ENCODE measurements at places on chromosomes 3 and 15.

- DNase-seq: no peak
These were observed 389.3 kb downstream of the TBL1XR1 start for GRCh38 chr3:176807938-176808337.

DNA sequence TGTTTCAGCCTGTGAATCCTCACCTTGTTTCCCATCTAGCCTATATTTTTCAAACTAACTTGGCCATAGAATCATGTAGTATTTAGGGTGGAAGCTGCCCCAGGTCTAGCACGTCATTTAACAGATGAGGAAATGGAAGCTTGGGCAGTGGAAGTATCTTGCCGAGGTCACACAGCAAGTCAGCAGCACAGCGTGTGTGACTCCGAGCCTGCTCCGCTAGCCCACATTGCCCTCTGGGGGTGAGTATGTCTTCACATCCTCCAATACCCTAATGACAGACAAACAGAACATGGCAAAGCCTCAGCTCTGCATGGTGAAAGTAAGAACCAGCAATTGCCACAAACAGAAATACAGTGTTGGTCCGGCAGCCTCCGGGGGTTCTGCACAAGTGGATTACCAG is 2.2 kb upstream of the CCR5 start:
- DNase-seq: peak; percentile 92

- no peak for DNase-seq
These were observed 22.3 kb downstream of the NR2F2 start for GRCh38 chr15:96352604-96353405.

- DNase-seq: no peak
These were observed 48.5 kb downstream of the RLBP1 start for GRCh38 chr15:89172921-89173320.

DNA sequence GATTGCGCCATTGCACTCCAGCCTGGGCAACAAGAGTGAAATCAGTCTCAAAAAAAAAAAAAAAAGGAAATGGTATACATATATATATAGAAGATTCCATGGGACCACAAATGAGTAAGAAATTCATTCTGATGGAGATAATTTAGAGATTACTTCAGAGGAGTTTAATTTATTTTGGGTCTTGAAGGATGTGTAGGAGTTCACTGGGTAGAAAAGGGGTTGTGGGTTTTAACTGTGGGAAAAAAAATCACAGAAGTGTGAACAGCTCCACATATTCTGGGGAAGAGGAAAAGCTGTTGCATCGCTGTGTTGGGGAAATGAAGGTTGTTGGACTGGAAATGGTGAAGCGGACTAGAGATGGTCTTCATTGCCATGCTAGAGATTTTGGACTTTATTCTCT is 4.1 kb upstream of the ICE2 start:
- no peak for DNase-seq

- DNase-seq: no peak
These were observed 503.4 kb upstream of the MDFIC2 start for GRCh38 chr3:70815817-70816216.

GRCh38 chr3:160400030-160400701 is 716 bp downstream of the SMC4 start:
- DNase-seq: peak; percentile 57

DNA sequence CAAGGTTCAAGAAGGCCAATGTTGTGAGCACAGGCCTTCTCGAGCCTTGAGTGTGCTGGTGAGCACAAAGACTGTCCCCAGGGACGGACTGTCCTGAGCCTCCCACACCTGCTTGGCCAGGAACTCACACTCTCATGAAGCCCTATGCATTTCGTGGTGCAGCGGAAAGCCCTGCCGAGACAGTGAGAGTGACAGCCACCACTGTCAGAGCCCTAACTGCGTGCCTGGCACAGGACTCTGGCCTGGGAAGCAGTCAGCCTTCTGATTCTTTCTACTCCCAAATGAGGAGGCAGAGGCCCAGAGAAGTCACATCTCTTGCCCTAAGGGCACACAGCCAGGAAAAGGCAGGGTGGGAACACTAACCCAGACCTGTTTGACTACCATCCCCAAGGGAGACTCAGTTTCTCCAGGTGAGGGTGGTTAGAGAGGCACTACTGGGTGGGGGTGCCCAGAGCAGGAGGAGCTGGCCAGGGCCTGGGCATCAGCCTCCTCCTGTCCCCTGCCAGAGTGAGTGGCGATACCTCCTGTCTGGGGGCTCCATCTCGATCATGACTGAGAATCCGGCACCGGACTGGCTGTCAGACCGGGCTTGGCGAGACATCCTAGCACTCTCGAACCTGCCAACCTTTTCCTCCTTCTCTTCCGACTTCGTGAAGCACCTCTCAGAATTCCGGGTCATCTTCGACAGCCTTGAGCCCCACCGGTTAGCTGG is 50.8 kb downstream of the SEMA3G start:
- DNase-seq: no peak

DNA sequence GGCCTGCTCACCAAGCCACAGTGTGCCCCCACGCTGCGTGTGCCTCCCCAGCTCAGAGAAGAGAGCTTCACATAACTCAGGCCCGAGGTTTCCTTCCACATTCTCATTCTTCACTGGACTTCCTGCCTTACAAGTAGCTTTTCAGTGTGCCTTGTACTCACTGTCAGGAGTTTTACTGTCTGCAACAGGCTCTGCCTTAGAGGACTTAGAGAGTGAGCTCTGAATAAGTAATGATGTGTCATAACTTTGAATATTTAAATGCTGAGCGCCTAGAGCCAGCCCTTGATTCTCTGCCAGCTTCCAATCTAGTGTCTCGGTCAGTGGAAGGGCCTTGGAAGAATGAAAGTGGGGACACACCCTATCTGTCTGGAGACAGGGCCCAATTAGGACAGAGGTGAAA is 41.8 kb downstream of the ITGB5 start:
- no peak for DNase-seq

DNA sequence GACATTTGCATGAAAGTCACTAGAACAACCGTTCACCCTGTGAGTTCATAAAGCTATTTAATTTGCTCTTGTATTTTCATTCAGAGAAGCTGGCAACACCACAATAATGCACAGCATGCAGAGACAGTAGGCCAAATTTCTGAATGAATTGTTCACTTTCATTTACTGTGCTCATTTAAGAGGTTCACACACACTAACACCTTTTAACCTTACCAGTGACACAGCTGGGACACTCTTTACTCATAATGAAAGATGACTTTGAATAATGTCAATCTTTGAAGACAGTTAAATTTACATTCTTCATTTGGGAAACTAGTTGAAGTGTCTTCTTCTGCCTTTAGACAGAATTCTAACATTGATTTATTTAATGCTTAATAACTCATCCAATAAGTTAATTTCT is 95.7 kb downstream of the ROBO1 start:
- DNase-seq: no peak

DNA sequence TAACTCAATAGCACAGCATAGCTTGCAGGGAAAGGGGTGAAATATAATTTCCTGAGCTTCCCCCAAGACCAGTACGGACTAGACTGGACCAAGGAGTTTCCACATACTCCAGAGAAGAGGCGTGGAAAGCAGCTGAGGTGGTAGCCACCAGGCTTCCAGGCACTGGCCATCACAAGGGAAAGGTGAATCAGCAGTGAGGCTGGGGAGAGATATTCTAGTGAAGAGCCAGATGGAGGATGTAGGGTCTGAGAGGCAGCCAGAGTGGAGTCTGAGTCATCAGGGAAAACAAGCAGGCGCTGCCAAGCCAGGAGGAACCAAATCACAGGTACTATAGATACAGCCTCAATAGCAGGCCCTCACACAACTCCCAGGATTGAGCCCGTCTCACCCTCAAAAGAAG is 9.6 kb upstream of the RASA2 start:
- DNase-seq: no peak

DNA sequence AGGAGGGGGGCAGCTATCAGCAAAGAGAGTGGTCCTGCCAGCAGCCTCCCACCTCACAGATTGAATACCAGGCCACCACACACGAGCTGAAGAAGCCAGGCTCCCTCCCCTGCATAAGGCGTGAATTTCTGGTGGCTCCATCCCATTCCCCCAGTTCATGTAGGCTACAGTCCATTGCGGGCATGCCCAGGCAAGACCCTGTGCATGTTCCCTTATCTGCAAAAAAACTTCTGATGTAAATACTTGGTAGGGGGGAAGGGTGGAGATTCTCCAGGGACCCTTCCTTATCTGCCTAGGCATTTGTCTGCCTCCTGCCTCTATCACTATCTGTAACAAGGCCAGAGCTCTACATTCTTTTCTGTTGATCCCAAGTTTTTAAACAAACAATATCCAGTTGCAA is 27.6 kb upstream of the UBP1 start:
- DNase-seq: peak; percentile 45

DNA sequence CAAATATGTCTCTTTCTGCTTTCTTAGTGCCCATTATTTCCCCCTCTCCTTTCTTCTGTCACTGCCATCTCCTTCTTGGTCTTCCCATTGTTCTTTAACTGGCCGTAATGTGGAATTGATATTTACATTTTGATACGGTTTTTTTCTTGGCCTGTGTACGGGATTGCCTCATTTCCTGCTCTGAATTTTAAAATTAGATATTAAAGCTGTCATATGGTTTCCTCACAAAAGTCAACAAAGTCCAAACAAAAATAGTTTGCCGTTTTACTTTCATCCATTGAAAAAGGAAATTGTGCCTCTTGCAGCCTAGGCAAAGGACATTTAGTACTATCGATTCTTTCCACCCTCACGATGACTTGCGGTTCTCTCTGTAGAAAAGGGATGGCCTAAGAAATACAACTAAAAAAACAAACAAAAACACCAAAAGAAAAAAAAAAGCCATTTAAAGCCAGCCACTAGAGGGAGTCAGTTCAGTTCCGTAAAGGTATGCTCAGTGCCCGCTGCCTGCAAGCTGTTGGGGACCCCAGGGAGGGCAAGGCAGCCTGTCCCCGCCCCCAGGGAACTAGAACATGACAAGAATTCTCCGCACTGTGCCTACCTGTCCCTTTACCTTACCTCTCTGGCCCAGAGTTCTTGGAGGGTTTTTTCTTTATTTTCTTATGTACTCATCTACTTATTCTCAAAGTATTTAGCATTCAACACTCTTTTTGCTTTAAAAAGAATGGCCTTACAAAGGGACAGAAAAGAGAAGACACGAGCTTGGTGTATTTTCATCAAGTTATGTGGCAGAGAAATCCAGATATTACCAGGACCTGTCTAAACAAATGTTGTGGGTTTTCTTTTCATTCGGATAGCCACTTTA is 30.0 kb upstream of the NR2E3 start:
- peak; percentile 78 for DNase-seq

DNA sequence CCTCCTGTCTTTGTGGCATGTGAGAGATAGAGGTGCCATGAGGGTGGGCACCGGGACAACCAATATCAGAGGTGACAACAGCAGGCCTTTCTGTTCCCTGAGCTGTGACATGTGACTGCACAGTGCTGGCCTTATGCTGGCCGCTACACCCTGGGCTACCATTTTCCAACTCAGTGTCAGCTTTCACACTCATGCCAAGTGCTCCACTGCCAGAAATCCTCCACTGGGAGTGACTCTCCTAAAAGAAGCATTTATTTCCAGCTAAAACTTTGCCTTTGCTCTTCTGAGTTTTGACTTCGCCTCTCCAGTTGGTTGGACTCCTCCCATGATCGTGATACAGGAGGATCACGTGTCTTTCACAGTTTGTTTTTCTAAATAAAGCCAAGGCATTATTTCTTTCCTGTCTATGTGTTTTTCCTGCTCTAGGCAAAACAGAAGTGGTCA is 31.4 kb downstream of the CA12 start:
- no peak for DNase-seq

DNA sequence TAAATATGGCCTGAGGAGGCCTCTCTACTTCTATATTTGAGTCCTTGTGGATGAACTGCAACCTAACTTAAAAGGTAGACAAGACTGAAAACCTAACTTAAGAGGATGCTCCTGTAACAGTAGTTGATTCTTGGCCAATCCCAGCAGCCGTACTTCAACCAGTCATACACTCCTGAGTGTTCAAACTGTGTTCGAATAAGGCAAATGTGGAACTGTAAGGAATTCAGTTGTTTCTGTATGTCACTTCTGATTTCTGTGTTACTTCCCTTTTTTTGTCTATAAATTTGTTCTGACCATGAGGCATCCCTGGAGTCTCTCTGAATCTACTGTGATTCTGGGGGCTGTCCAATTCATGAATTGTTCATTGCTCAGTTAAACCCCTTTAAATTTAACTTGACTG is 20.5 kb downstream of the GALK2 start:
- DNase-seq: peak; percentile 70

DNA sequence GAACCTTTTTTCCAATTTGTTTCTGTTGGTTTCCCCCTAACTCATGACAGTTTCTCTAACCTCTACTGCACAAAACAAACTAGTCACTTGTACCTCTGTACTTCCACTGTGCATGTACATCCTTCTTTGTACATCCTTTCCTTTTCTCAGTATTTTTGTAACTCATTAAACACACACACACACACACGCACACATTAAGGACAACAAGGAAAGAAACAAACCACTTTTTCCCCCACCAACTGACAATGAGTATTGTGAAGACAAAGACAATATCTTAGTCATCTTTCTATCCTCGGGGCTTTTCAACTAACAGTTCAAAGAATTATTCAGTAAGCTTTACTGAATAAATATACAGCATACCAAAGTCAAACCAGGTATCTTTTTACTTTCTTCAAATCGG is 170.5 kb downstream of the VPS13C start:
- no peak for DNase-seq

Data from hematopoietic multipotent progenitor cell treated with erythropoietin and hydrocortisone succinate and interleukin-3 and kit ligand, for 4 days (in vitro differentiated cells).